ENCODE measurements at places on chromosomes 1 and 21. TPM values are rescaled to one million over a fixed set of nuclear protein-coding genes. Genes with fewer than 3 reads are reported as not detected.

The APP gene
- 4.9 TPM for polyA plus RNA-seq

The TCP10L gene
- not detected for polyA plus RNA-seq

The SNRNP40 gene
- polyA plus RNA-seq: 100.0 TPM

The ARMH1 gene
- 26.0 TPM for polyA plus RNA-seq

The COL11A1 gene
- polyA plus RNA-seq: not detected

The ZBTB8B gene
- not detected for polyA plus RNA-seq

The S1PR1 gene
- 277 TPM for polyA plus RNA-seq

The GPR25 gene
- 66.5 TPM for polyA plus RNA-seq

The S100B gene
- 0.73 TPM for polyA plus RNA-seq

The CDCA8 gene
- 1.2 TPM for polyA plus RNA-seq

The CALML6 gene
- not detected for polyA plus RNA-seq

The SPRR2A gene
- polyA plus RNA-seq: not detected
